ENCODE measurements at places on chromosomes 6 and 20. TPM values are rescaled to one million over a fixed set of nuclear protein-coding genes. Genes with fewer than 3 reads are reported as not detected.

GGTLC1 gene
- polyA plus RNA-seq, result 2.0 TPM

LIN28B gene
- 0.37 TPM for polyA plus RNA-seq

ATP5F1E gene
- polyA plus RNA-seq, result 212 TPM

PKIB gene
- 1.7 TPM for polyA plus RNA-seq

DNA sequence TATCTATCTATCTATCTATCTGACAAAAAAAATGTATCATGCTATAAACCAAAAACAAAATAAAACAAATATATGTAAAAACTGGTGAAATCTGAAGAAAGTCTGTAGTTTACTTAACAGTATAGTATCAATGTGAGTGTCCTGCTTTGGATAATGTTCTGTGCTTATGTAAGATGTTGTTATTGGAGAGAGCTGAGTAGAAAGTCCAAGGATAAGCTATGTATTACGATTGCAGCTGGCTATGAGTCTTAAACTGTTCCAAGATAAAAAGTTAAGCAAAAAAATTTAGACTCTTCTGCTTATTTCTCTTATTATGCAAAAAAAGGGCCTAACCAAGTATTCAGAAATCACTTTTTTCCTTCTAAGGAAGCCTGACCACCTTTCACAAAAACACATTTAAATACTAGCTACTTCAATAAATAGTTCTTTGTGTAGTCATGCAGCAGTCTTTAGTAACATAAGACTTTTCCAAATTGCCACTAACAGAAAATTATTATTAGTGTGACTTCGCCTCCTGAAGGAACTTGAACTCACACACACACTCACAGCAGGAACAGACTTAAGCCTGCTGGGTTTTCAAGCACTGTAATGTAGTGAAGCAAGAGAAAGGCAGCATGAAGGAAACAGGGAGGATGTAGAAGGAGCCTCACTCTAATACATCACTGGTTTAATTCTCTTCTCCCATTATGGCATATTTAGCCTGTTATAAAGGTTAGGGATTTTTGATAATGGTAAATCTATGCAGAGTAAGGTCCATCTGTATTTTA lies 265.8 kb upstream of the GJE1 start:
- DNase-seq, result no peak

- DNase-seq, result no peak
Measured at GRCh38 chr20:35854713-35855348, 83.0 kb downstream of the PHF20 start.

GRCh38 chr6:98844244-98845210 lies 10.2 kb downstream of the POU3F2 start:
- no peak for DNase-seq

GRCh38 chr6:33634161-33634727 lies 13.1 kb downstream of the ITPR3 start:
- no peak for DNase-seq

DNA sequence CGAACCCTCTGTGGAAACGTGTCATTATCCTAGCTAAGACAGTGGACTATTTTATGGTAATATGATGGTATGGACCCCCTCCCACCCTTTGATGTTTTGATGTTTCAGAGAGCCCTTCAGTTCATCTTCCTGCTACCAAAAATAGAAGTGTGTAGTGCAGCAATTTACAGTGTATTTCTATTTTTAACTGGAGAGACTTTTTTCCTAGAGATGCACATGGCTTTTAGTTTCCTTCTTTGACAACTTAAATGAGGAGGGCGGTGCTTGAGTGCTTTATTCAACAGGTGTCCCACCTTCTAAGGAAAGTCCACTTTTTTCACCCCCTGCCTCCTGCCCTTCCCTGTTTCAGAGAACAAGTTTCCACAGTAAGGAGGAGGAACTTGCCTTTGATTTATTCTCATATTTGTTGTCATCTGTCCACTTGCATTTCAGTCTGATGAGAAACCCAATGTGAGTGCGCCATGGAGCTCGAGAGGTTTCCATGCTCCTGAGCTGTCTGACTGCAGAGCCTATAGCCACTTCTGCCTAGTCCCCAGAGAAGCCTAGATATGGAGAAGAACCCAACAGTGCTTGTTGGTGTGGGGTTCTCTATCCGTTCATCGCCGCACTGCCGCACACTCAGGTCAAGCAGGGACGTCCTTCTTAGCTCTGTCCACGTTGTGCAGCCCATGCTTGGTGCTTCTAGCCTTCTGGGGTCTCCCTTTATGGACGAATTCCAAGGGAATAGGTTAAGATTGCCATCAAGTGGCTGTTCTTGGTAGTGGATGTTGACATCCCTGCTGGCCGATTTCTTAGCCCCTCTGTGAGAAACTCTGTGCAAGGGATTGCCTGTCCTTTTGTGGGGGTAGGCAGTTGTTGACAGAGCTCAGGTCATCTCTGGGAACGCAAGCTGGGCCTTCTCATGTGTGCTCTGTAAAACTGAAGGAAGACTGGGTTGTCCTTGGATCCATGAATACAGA lies 144.2 kb downstream of the JARID2 start:
- DNase-seq, result peak; percentile 62

GRCh38 chr6:85892346-85892745 lies 249.7 kb upstream of the SYNCRIP start:
- no peak for DNase-seq

DNA sequence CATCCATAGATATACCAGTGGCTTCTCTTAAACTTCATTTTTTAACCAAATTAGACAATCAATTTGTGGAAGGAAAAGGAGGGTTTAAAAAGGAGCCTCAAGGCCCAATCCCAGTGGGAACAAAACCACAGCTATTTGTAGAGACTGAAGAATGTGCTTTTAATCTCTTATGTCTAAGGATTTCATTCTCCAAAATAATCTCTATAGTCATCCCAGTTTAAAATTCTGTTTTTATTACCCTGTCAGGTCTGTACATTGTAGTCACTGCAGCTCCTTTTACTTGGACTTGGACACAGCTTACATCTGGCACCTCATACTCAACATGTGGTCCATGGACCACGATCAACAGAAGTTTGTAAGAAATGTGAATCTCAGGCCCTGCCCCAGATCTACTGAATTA lies 152.1 kb upstream of the STMND1 start:
- DNase-seq, result no peak

DNA sequence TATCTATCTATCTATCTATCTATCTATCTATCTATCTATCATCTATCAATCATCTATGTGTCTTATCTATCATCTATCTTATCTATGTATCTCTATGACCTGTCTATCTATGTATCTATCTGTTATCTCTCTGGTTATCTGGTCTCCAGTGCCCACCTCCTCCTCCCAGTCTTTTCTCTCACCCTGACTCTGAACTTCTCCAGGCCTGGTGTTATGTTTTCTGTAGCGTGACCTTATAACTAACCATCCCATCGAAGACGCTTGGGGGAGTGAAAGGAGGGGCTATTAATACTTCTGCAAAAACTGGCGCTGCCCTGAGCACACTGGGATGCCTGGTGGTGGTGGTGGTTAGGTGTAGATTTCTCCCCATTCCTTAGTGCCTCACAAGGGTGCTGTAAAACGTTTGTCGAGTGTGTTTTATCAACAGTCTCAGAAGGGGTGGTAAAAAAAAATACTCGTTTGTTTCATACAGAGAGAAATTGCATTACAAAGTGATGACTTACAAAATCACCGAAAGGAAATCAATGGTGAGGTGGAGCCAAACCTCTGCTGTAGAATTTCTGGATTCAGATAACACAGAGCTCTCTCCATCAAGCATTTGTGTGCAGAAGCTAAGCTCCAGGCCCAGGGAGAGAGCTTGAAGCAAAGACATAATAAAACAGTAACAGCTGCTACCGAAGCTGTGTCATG lies 156.2 kb downstream of the BCAS1 start:
- DNase-seq, result no peak

DNA sequence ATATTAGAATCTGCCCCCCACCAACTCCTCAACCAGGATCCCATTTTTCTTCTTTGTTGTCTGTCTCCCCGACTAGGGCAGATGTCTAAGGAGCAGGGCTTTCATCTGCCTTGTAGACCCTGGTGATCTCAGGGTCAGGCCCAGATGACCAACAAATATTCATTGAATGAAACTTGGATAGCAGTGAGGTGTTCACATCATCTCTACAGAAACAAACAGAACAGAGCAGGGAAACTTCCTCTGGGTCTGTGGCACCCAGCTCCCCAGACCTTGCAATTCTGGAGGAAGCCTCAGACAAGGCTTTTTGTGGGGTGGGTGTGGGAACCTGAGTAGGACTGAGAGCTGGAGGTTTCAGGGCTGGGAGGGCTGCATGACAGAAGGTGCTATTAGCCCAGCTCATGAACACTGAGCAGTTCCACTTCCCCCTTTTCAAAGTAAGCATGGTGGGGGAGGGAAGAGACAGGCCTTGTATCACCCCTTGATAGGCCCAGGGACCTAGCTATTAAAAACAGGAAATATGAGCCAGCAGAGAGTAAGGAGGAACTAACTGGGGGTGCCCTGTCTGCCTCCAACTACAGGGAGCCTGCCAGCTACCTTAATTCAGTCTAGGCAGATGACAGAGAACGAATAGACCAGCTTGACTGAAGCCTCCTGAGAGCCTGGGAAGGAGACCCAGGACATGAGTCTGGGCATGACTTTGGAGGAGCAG lies 37.3 kb upstream of the TOP1 start:
- no peak for DNase-seq

- DNase-seq, result no peak
Measured at GRCh38 chr6:3799719-3800118, 48.2 kb upstream of the PXDC1 start.

DNA sequence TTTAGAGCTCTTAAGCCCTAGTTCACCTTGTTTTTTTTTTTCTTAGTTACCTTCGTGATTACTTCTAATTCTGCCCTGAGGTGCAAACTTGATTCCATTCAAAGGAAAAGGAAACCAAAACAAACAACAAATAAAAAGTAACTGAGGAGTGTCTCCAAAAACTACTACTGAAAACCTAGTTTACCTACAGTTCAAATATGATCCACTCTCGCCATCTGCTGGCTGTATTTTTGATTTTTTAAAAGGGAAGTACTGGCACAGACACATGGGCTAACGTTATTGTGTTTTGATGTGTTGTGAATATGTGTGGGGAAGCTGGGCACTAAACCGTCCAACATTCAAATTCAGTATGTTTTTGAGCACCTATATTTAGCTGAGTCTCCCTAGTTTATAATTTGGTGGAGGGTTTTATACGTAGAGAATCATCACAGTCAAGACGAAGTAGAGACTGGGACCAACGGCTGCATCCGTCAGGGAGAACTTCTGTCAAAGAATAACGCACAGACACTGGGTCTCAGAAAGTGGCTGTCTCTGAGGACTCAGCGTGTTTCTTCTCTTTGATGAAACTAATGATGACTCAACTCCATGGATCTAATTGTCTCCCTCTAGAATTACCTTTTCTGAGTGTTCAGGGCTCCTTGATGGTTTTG lies 373.5 kb upstream of the BTBD3 start:
- DNase-seq, result peak; percentile 49

DNA sequence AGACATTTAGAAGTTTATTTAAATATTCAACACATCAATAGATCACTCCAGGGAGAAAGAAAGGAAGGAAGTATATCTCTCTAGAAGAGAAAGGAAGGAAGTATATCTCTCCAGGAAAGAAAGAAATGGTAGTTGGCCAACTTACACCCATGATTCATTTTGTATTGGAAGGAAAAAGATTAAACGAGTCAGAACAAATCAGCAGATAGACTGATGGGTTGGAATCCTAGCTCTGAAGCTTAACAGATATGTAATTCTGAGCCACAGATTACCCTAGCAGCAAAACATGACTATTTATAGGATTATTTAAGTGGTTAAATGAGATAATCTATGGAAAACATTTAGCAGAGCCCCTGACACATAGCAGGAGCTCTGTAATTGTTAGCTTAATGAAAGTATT lies 27.1 kb downstream of the COL12A1 start:
- DNase-seq, result no peak
